H9 (cell line): ENCODE measurements at places on chromosomes 5 and 9. TPM values are rescaled to one million over a fixed set of nuclear protein-coding genes. Genes with fewer than 3 reads are reported as not detected.

DNA sequence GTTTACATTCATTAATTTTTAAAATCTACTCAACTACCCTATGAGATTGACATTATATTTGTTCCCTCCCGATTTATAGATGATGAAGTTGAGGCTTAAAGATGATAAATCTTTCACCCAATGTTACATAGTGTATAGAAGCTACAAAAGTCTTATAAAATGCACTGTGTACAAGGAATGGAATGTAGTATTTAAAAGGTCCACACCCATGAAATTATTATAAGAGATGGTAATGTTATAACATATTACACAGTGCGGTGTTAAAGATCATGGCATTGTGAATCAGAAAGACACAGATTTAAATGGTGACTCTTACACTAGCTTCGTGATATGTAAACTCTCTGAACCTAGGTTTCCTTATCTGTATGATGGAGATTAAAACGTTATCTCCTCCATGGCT is 141.6 kb upstream of the CHD1 start:
- no peak for DNase-seq

DNA sequence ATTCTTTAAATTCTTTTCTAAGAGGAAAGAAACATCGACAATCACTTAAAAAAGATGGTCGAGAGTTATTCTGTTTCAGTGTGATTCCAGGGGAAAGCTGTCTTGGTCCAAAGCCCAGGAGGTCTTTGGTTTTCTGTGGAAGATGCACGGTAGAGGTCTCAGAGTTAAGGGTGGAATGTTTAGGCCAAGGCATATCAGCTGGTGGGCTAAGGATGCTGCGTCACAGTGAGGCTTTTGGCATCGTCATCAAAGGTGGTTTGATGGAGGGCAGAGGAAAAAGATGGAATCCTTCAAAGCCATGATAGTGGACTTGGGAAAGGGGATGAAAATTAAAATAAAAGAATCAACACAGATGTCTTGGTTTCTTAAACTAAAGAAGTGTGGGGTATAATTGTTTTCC is 137.3 kb upstream of the ANKH start:
- DNase-seq, result no peak

- DNase-seq, result no peak
Measured at GRCh38 chr5:158140120-158140731, 281.3 kb upstream of the CLINT1 start.

The DDX31 gene
- 27.6 and 28.4 TPM in 2 replicates for total RNA-seq

The PCDH1 gene
- 127 and 131 TPM in 2 replicates for total RNA-seq

DNA sequence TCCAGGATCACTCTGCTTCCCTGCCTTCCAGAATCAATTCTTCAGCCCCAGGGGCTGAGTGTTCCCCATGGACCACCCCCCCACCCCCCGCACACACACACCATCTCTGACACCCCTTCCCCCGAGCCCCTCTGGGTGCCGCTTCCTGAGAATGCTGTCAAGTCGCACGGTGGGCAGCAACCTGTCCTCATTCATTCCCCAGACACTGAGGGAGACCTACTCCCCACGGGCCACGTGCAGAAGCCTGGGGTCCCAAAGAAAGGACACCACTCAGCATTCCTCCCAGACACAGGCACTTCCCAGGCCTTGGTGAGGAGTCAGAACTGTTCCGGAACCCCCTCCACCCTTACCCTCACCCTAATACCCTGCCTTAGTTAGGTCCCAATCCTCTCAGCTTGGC is 12.8 kb downstream of the CPLX2 start:
- no peak for DNase-seq

DNA sequence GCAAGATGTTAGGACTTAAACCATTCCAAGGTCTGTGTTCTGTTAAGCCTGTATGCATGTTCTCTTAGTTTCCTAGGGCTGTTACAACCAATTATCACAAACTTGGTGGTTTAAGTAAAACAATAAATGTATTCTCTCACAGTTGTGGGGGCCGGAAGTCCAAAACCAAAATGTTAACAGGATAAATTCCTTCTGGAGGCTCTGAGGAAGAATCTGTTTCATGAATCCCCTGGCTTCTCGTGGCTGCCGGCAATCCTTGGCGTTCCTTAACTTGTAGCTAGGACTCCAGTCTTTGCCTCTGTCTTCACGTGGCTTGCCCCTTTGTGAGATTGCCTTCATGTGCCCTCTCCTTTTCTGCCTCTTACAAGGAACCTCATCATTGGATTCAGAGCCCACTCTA is 30.4 kb downstream of the FEM1C start:
- no peak for DNase-seq

- peak; percentile 44 for DNase-seq
Measured at GRCh38 chr9:79254900-79255650, 316.7 kb upstream of the TLE4 start.

DNA sequence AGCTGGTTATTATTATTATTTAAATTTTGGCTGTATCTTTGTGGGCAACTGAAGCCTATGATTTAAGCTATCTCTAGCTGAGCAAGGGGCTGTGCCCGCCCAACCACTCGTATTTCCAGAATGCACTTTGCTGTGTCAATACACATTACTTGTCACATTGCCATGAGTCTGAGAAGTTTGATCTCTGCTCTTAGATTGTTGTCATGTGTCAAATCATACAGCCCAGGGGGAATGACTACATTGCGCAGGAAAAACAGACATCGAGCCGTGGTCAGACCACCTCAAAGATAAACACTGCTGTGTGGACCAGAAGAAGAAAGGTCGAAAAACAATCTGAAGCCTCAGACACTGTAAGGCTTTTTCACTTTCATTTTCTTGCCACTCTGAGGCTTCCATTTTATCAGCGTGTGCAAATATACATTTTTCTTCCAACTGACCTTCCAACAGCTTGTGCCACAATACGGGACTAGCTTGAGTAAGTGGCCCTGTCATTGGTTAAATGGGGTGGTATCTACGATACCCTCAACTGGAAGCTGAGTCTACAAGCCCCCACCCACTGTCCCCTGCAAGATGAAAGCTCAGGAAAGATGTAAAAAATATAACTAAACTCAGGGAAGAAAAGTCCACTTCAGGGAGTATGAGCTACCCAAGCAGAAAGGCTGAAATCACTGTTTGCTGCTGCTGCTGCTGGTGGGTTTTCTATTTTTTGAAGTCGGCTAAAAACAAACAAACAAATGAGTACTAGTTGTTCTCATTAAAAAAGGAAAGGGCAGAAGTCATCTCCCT is 603.0 kb downstream of the BNC2 start:
- DNase-seq, result peak; percentile 4

The DMRTA1 gene
- total RNA-seq, result 2.5 and 2.8 TPM in 2 replicates

DNA sequence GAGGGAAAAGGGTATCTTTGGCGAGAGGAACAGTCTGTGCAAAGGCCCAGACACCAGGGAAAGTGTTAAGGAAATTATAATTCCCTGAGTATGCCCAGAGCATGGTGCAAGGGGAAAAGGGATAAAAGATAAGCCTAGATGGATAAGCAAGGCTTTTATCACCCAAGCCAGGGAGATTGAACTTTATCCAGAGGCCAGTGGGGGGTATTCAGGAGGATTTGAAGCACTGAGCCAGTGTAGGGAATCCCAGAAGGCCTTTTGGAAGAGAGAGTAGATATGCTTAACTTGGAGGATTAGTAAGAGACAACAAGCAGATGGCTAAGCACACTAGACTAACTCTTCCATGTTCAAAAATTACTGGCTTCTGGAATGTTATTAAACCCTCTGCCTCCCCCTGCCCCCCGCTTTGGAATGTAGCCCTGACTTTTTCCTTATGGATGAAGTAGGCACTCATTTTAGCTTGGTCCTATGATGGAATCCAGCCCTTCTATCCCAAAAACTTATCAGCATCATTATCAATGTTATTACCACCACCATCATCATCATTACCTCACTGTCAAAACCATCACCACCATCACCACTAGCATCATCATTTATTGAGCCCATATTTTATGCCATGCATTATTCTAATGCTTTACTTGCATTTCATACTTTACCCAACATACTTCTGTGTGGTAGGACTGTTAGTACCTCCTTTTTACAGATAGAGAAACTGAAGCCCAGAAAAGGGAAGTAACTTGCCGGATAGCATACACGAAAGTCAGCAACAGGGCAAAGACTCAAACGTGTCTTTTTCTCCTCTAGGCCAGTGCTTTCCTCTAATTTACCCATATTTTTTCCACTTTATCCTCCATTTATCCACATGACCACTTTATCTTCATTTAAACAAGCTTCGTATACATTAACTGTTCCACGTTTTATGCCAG is 237.0 kb downstream of the PAPPA start:
- DNase-seq, result no peak

- no peak for DNase-seq
Measured at GRCh38 chr5:106964132-106964531, 706.6 kb downstream of the EFNA5 start.

GRCh38 chr9:132014218-132014805 is 65.4 kb downstream of the MED27 start:
- DNase-seq, result no peak

DNA sequence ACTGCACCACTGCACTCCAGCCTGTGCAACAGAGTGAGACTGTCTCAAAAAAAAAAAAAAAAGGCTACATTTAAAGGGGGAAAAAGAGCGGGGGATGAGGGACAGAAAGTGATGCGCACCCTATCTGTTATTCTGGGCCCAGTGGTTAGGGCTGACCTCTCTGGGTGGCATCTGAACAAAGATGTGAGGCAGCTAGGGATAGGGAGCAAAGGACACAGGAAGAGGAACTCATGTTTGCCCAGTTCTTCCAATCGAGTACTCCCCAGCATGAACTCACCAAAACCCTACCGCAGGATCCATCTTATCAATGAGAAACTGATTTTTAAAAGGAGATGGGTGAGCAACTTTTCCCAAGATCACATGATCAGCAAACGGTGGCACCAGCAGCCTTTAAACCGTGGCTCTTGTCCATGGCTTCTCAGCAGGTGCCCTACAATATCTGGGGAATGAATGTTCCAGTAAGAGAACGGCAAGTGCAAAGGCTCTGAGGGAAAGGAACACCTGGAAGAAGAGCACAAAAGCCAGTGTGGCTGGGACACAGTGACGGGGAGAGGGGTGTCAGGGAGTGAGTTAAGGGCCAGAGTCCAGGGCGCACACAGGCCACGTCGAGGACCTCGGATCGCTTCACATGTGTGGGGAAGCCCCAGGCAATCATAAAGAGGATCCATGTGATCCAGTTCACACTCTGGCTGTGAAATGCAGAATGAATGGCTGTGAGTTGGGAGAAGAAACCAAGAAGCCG is 22.0 kb downstream of the RAPGEF1 start:
- no peak for DNase-seq

DNA sequence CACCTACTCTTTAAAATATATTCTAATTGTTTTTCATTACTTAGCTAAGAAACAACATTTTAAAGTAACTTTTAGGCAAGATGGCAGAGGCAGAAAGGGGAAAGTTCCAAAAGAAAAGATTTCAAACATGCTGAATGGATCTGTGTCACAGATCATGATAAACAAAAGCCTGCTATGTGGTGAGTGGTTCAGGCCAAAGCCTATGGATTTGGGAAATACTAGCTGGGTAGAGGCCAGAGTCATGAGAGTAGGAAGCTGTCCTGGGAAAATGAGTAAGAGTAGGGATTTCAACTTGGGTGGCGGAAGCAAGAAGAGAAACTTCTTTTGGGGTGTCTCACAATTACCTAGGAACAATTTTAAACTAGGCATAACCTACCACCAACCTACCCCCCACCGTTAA is 68.7 kb upstream of the GRHPR start:
- DNase-seq, result no peak

DNA sequence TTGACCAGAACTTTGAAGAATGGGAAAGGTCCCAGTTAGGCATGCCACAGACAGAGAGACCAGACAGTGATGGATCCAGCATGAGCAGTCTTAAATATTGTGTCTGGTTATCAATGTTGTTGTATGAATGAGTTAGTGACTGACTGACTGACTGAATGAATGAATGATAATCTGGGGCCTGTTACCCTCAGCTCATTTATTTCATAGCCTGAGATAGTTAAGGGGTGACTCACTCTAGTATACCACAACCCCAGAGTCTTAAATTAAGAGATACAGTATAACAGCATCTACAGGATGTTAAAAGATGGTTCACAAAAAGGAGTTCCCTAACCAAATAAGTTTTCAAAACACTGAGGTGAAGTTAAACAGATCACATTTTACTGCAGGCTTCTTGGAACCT is 133.5 kb downstream of the SGCD start:
- DNase-seq, result no peak

The LCN15 gene
- 0.61 TPM in 1 of 2 replicates, not detected in the other for total RNA-seq

DNA sequence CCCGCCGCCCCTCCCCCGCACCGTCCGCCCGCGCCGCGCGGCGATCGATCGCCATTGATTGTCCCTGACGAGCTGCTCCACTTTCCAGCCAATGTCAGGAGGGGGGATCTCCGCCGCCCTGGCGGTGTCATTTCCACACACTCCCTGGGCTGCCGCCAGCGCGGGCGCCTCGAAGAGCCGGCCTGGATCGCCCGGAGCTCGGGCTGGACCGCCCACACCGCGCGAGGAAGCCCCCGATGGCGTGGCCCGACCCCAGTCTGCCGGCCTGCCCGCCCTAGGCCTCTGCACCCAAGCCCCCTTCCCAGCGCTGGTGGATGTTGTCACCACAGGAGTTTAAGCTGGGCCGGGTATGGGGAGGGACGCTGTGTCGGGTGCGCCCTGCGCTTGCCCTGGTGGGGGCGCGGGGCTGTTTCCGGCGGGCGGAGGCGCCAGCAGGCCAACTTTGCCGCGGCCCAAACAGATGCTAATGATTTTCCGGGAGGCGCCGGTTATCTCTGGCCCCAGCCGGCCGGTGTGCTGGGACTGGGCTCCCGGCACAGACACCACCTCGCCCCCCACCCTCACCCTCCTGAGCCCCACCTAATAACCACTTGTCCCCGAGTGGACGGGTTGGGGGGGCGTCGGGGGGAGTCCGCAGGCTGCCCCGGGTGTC is 10.6 kb upstream of the CXXC5 start:
- DNase-seq, result peak; percentile 84

DNA sequence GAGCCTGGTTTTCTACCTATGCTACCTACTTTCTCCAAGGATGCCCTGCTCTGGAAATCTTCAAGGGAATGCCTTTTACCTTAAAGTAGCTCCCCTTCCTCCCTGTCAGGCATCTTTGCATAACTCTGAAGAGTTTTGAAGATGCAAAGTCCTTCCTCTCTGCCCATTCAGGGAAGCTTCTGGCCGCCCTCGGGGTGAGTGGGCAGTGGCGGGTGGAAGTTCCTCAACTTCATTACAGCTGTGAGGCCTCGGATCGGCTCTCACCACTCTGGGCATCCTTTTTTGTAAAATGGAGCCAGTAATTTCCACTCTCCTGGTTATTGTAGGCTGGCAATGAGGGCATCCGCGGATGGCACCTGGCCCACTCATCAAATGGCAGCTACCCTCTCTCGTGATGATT is 31.7 kb upstream of the STXBP1 start:
- DNase-seq, result no peak
